ENCODE measurements at places on chromosomes 1 and 21. TPM values are rescaled to one million over a fixed set of nuclear protein-coding genes. Genes with fewer than 3 reads are reported as not detected.

Gene GCSAML
- 0.68 TPM for total RNA-seq

Gene ADORA1
- total RNA-seq = 1.4 TPM

Gene COL16A1
- 57.8 TPM for total RNA-seq

Gene ADARB1
- 12.6 TPM for total RNA-seq

Gene CELA2B
- not detected for total RNA-seq

Gene TAS1R1
- not detected for total RNA-seq

Gene AMPD1
- total RNA-seq = not detected

Gene TNFAIP8L2
- total RNA-seq = 5.7 TPM

Gene SLC19A2
- total RNA-seq = 37.9 TPM

Gene IL10
- total RNA-seq = 8.3 TPM

Gene FBLIM1
- total RNA-seq = 17.0 TPM

Gene ANGPTL3
- total RNA-seq = not detected

Gene DNAJC28
- 2.7 TPM for total RNA-seq

Gene FAM72D
- 1.0 TPM for total RNA-seq

Gene NCF2
- total RNA-seq = 128 TPM

Gene CFAP107
- total RNA-seq = not detected

Gene PTGER3
- total RNA-seq = 186 TPM

Gene KCNJ10
- not detected for total RNA-seq

Gene C1orf185
- not detected for total RNA-seq

Gene FAM167B
- total RNA-seq = 5.5 TPM

Gene SPEN
- total RNA-seq = 83.3 TPM

Gene FASLG
- not detected for total RNA-seq

Gene ANKRD65
- 11.2 TPM for total RNA-seq

Gene INTS3
- total RNA-seq = 46.8 TPM

Gene CEP85
- total RNA-seq = 5.4 TPM

Gene TMEM200B
- 15.0 TPM for total RNA-seq

Gene GDAP2
- 47.6 TPM for total RNA-seq

Gene SPATA45
- total RNA-seq = not detected

Gene HSD3B1
- 0.94 TPM for total RNA-seq

Gene CYP4B1
- total RNA-seq = 730 TPM

Gene BCL2L15
- 0.38 TPM for total RNA-seq

Gene LMOD1
- 104 TPM for total RNA-seq

Gene ELAPOR1
- total RNA-seq = 0.51 TPM

Gene OR10J1
- not detected for total RNA-seq

Gene DENND2C
- 3.1 TPM for total RNA-seq

Gene FYB2
- total RNA-seq = not detected

Gene DIRAS3
- total RNA-seq = 1.1 TPM

Gene OR4F29
- total RNA-seq = not detected

Gene ZMYND12
- total RNA-seq = 3.1 TPM

Gene CRNN
- total RNA-seq = not detected

Gene ZBTB8B
- total RNA-seq = not detected

Gene XCL2
- 4.1 TPM for total RNA-seq

Gene ETNK2
- total RNA-seq = 22.6 TPM

Data from subcutaneous adipose tissue (tissue), 4 donors.